Colonic mucosa (tissue), 4 donors: ENCODE measurements at places on chromosomes 7 and 10. TPM values are rescaled to one million over a fixed set of nuclear protein-coding genes. Genes with fewer than 3 reads are reported as not detected.

DNA sequence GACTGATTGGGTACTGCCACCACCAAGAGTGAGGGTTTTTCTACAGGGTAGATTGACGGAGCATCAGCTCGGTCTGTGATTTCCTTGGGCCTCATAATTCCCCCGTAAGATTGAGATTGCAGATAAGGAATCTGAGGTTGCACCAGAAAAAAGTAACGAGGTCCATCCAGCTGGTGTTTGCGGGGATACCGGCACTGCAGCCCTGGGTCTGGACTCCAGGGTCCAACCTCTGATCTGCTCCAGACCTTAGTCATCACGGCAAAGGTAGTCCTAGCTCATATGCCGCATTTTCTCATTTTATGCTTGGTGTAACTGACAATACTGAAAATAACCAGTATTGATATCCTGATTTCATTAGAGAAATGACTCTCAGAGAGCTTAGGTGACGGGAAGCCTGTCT lies 3.9 kb downstream of the CARD11 start:
- no peaks in the 10 kb centered on the region for H3K4me1 ChIP-seq
- no peaks in the 10 kb centered on the region for H3K36me3 ChIP-seq
- no peak overlapping the region for H3K27ac ChIP-seq
- no peak overlapping the region for H3K4me3 ChIP-seq

DNA sequence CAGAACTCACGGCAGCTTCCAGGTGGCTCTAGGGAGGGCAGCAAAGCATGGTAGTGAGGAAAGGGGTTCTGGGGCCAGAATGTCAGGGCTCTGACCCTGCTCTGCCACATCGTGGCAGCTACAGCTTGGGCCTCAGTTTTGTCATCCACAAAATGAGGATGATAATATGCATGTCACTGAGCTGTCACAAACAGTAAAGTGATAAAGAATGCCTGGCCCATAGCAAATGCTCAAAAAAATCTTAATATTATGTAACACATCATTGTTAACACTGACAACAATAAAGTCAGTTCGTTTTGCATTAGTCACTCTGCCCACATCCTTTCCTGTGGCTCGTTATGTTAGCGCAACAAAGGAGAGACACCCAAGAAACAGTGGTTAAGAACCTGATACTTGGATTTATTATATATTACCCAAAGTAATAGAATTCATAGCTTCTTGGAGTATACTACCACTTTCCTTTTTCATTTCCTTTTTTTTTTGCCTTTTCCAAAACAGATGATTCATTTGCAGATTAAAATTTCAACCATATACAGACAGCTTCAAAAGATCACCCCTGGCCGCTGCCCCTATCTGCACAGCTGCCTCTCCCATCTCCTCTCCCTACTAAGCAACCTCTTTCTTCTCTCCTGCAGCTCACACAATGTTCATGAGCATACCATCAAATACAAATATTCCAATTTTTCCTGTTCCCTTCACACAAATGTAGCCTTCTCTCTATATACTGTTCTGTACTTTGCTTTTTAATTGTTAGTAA lies 45.5 kb upstream of the DDC start:
- no peak overlapping the region for H3K27ac ChIP-seq
- H3K36me3 ChIP-seq: no peaks in the 10 kb centered on the region
- H3K4me1 ChIP-seq: no peaks in the 10 kb centered on the region

DNA sequence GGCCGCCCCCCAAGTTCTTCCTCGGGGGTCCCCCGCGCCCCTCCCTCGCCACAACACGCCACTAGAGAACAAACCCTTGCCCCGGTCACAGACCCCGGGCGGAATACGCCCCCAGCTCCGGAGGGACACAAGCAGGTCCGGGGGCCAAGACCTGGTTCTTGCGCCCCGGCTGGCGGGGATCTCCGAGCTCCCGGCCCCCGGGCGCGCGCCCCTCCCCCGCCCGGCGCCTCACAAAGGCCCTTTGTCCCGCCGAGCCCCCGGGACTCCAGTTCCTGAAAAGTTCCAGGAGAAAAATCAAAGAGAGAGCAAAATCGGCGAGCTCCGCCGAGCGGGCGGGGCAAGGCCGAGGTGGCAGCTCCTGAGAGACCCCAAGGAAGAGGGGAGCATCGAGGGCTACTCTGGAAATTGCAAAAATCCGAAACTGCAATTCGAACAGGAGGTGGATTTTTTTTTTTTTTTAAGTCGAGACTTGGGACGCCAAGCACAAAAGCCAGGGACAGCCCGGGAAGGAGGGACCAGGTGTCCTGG lies 4.0 kb downstream of the TNRC18 start:
- H3K27ac ChIP-seq: peak overlapping the region; percentile 96
- H3K36me3 ChIP-seq: no peaks in the 10 kb centered on the region
- H3K4me1 ChIP-seq: peaks cover 15% of the 10 kb centered on the region
- peak overlapping the region; percentile 91 for H3K4me3 ChIP-seq
- peak; percentile 33 for DNase-seq

Gene ANKRD61
- not detected for total RNA-seq

GRCh38 chr10:34696423-34696822 lies 118.7 kb downstream of the PARD3 start:
- no peak for DNase-seq
- no peaks in the 10 kb centered on the region for H3K36me3 ChIP-seq
- no peaks in the 10 kb centered on the region for H3K4me1 ChIP-seq

Gene LCOR
- total RNA-seq: 73.1 TPM

DNA sequence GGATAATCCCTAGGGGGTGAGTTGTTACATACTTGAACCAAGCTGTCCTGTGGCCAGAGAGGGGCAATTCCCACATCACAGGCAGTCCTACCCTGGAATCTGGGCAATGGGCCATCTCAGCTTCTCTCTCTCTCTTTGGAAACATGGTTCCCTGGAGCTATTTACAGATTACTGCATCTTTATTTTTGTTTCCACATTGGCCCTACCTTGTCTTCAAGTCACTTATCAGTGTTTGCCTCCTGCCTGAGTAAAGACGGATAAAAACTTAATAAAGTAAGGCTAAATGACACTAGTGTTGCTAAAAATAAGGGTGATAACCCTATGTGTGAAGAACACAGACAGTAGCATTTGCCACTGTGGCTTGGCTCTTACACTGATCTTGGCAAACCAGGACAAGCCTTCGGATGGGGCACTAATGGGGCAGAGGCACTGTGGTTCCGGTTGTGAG lies 228.2 kb downstream of the GFRA1 start:
- H3K4me1 ChIP-seq: no peaks in the 10 kb centered on the region
- no peak for DNase-seq
- H3K27me3 ChIP-seq: no peaks in the 10 kb centered on the region
- no peak overlapping the region for H3K4me3 ChIP-seq
- no peaks in the 10 kb centered on the region for H3K36me3 ChIP-seq

Gene TFEC
- 2.9 TPM for total RNA-seq

Gene FGL2
- total RNA-seq: 6.4 TPM

DNA sequence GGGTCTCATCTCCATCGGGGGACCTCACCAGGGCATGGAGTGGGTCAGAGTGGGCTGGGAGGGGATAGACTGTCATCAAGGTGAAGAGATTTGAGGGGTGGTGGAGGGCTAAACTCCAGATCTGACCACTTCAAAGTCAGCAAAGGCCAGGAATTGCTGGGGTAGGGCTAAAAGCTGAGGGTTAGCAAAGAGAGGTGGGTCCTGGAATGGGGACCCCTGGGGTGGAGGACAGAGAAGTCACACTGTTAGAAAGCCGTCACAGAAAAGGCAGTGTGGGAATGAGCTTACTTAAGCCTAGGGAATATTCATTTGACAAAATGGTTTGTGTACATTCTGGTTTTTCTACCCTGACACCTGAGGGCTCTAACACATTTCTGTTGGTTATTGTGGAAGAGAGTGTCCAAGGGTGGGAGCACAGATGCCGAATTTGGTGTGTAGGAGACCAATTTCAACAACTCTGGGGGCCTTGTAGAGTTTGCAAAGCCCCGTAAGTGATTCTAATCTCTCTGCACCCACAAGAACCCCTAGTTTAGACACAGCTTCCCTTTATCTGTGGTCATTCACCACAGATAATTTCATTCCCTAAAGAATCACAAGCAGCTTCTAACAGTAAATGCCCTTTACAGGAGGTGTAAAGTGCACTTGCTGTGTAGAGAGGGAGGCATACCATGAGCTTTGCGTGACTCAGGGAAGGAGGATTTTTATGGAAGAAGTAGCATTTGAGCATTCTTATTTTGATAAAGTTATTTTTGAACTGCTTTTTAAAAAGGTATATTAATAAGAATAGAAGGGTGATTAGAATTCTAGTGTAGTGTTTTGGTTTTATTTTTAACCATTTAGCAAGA lies 6.4 kb downstream of the FBH1 start:
- H3K4me3 ChIP-seq: no peak overlapping the region
- H3K27me3 ChIP-seq: no peaks in the 10 kb centered on the region
- H3K36me3 ChIP-seq: no peaks in the 10 kb centered on the region
- H3K27ac ChIP-seq: no peak overlapping the region

Gene NCAPG2
- 48.4 TPM for total RNA-seq
